ENCODE measurements at places on chromosomes 7 and 10.
A peak's percentile ranks its signal among the peaks of the same experiment; 100 is the strongest.

GRCh38 chr7:120724448-120724847 is 133.5 kb downstream of the TSPAN12 start:
- no peak for DNase-seq

DNA sequence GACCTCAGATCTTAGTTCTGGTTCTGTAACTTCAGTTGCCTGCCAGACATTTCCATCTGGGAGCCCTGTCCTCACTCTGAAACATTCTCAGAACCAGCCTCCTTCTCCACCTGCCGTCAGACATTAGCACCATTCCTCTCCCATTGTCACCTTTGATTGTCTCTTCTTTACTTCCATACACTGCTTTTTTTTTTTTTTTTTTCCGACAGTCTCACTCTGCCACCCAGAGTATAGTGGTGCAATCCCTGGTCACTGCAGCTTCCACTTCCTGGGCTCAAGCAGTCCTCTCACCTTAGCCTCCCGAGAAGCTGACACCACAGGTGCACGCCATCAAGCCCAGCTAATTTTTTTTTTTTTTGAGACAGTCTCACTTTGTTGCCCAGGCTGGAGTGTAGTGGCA is 21.1 kb upstream of the HIPK2 start:
- no peak for DNase-seq

DNA sequence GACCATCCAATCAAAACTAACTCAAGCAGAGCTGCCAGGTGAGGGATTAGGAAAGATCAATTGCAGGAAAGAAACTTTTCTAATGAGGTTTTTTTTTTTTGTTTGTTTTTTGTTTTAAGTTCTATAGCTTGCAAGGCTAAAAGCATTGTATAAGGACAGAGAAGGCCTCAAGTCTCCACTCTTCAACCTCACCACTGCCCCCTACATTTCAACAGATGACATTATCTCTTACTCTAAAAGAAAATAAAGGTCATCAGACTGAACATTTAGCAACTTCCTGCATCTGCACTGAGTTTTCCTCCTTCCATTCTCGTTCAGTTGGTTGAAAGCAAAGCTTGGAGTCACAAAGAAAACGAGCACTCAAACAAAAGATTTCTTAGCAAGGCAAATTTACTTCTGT is 45.2 kb upstream of the EXOC4 start:
- no peak for DNase-seq

- DNase-seq, result no peak
These were observed 438 bp downstream of the ARID5B start for GRCh38 chr10:61901829-61902444.

- peak; percentile 3 for DNase-seq
These were observed 456.2 kb downstream of the REEP3 start for GRCh38 chr10:63977329-63977923.

DNA sequence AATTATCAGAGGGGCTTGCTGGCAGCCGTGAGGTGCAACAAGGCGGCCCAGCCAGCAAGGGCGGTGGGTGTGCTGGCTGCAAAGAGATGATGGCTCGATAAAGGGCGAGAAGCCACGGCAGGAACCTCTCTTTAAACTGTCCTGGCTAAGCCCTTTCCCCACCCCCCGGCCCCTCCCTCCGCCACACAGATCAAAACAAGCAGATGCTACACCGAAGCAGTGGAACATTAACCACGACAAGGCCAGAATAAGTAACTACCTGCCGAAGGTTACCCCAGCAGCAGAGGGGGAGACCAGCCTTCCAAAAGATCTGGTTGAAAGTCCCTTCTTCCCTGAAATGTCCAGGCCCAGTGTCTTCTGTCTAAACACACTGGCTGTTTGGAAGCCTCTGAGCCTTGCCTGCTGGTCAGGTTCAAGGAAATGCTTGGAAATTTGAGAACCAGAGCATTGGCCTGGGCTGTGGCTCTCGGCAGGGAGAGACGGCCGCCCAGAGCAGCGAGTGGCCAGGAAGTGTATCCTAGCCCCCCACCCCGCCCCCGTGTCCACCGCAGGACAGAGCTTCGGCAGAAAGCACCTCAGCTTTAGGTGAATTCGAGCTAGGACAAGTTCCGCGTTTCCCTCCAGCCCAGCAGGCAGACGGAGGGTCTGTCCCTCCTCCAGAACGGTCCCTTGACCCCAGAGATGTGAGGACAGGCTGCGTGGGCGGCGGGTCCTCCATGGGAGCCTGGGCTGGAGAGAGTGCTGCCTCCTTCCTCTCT is 2.1 kb downstream of the FAM20C start:
- no peak for DNase-seq

DNA sequence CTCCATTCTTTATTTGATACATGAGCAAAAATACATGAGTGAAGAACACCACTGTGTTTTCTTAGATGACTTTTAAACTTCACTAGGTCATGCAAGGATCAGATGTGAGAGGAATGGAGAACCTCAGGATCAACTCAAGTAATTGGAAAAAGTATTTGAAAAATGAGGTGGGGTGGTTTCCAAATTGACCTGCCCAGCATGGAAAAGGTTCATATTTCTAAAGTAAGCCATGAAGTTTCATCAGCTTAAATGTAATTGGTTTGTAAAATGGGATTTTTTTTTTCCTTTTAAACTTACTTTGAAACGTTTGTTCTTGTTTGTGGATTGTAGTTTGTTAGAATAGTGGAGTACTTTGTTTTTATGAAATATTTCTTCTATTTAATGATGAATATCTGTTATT is 134.8 kb downstream of the MLLT10 start:
- DNase-seq, result no peak

- no peak for DNase-seq
These were observed 34.1 kb downstream of the HIF1AN start for GRCh38 chr10:100569687-100570481.

DNA sequence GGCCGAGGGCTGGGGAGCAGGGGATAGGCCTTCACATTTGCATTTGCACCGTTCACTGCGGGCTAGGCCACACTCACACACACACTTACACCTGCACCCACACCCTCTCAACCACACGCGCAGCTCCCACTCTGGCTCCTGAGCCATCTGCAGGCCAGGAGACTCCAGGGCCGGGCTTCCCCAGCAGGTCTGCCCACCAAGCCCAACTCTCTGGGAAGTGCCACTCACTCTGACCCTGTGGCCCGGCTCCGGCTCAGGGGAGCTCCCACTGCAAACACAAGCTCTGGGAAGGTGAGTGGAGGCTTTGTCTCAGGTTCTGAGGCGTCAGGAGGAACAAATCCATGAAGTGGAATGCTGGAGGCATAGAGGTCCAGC is 157.9 kb downstream of the NRF1 start:
- DNase-seq, result no peak

- DNase-seq, result no peak
These were observed 114.2 kb downstream of the SPAG6 start for GRCh38 chr10:22459496-22459895.

DNA sequence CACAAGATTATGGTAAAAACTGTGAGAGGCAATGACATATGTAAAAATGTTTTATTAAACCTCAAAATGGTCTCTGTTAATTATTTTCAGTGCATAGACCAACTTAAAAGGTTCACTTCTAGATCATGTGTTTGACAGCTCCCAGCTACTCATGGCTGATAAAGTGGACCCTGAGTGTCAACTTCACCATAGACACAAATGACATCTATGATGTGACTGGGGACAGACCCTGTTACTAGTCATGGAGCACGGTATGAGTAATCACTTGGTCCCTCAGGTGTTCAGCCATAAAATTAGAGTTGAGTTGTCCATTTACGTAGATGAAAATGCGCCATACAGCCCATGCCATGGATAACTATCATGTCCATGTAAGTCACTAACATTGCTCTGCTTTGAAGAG is 199.8 kb downstream of the ZNF365 start:
- no peak for DNase-seq

- no peak for DNase-seq
These were observed 108.8 kb upstream of the PCLO start for GRCh38 chr7:83271212-83272099.

- no peak for DNase-seq
These were observed 1054.4 kb downstream of the XPNPEP1 start for GRCh38 chr10:108868881-108869280.

DNA sequence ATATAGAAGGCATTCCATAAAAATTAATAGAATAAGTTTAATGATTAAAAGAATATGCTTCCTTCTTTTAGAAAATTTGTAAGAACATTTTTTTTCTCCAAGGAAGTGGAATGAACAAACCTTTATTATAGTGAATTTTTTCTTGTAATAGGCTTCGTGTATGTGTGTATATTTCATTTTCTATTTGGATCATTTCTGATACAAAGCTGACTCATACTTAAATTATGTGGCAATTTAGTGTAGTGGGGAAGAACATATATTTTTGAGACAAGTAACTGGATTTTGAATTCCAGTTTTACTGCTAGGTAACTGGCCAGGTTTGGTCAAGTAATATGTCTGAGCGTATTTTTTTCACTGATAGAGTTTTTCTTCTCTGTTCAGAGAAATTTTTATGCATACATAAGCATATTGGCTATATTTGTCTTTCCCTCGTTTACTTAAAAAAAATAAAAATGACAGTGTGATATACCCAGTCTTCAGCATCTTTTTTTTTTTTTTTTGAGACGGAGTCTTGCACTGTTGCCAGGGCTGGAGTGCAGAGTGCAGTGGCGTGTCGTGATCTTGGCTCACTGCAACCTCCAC is 50.8 kb downstream of the CDK13 start:
- no peak for DNase-seq

GRCh38 chr7:78530351-78530750 is 731.8 kb downstream of the PHTF2 start:
- peak; percentile 82 for DNase-seq

DNA sequence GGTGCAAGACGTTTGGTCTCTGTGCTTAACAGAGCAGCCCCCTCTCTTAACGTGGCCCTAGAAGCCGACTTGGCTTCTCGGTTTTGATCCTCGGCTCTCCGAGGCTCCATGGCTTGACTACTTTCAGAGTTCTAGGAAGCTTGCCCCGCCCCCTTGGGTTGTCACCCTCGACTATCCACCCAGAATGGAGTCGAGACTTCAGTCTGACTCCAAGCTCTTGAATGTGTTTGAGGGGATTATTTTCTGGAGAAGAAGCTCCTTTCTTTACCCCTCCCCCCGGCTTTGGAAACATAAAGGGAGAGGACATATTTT is 448 bp downstream of the SEC24C start:
- no peak for DNase-seq

DNA sequence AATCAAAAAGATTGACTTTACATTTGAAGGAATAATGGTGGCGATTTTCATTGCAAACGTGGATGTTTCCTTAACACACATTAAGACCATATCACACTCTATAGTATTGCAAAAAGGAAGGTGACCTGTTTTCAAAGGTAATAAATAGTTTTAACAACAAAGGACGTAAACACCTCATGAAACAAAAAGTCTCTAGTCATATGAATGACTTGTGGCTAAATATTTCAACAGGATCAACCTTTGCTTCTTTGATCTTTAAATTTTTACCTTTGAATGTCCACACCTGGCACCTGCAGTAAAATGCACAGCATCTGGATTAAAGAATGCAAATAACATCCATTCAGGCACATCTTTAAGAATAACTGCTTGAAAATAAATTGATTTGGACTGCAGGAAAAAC is 30.0 kb upstream of the FERD3L start:
- no peak for DNase-seq

DNA sequence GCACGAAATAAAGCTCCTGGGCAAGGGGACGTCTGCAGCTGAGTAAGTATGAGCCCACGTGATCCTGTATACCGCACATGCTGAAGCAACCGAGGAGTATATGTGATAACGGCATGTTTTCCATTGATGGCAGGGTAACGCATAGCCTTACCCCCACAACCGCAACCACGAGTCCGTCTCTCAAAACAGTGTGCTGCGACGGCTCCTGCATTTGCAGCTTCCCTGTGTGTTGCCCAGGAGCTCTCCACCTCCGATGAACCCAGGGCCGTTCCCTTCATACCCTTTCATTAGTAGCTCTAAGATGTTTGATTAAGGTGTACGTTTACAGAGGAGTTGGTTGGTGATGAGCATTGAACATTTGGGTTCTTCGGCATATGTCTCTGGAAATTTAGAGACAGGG is 69.3 kb downstream of the MGMT start:
- no peak for DNase-seq

DNA sequence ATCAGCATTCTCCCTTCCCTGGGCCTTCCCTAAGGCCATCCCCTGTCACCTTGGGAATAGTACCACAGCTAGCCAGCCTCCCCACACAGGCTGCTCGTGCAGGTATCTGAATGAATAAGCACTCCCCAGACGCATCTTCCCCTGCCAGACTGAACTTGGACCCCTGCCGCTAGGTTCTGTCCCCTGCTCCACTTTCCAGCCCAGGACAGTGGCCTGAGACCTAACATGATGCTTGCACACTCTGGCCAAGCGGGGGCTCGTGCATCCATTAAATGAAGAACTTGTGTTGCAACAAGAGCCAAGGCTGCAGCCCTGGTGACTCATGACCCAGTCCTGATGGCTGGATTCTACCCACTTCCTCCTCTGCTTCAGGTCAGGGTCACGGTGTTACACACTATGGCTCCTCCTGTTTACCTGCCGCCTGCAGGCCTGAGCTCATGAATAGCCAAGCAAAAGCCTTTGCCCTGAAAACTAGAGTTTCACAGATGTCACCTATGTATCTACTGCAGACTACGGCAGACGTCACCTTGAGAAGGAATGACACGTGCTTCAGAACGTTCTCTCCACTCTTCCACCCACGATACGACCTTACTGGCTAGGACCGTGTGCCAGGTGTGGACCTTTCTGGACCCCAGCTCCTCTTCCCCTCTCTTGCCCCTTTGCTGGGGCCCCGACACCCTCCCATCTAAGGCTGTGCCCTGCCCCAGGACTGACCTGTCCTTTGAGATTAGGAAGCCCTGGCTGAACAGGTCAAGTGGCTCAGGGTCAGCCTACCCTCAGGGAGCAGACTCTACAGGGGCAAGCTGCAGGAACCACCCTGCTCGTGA is 6.5 kb downstream of the ASB13 start:
- DNase-seq, result no peak

GRCh38 chr7:83306502-83306901 is 143.8 kb upstream of the PCLO start:
- no peak for DNase-seq

DNA sequence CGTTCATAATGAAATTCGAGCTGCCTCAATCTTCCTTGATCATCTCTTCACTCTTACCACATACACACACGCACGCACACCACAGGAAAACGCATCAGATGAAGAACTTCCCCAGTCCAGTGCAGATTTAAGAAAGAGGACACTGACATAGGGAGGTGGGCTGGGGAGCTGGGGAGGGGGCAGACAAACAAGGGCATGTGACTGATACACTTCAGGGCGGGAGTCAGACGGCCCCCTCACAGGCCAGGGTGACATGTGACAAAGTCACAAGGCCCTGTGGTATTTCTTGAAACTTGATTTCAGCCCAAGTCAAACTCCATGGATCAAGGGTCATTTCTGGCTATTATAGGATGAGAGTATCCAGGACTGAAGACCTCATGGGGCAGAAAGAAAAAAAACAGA is 82.6 kb downstream of the KCNMA1 start:
- no peak for DNase-seq

- no peak for DNase-seq
These were observed 17.2 kb downstream of the INHBA start for GRCh38 chr7:41685684-41686083.

DNA sequence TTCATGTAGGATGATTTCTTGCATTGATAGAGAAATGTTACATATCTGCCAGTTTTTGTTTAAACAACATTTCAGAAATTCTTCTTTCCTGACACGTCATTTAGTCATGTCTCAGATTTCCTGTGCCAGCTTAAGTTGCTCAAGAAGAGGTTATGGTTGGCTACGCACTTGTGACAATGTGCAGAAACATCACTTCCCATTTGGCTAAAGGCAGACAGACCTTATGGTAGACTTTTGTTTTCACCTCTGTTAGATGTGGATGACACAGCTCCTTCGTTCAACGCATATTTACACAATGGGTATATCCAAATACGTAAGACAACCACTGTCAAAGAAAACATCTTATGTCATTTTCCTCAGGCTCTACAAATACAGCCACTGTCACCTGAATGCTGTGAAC is 125.8 kb downstream of the DOCK4 start:
- no peak for DNase-seq

Data from anterior cingulate cortex (tissue), 58 donors.